ENCODE measurements at places on chromosomes 5 and 9.

DNA sequence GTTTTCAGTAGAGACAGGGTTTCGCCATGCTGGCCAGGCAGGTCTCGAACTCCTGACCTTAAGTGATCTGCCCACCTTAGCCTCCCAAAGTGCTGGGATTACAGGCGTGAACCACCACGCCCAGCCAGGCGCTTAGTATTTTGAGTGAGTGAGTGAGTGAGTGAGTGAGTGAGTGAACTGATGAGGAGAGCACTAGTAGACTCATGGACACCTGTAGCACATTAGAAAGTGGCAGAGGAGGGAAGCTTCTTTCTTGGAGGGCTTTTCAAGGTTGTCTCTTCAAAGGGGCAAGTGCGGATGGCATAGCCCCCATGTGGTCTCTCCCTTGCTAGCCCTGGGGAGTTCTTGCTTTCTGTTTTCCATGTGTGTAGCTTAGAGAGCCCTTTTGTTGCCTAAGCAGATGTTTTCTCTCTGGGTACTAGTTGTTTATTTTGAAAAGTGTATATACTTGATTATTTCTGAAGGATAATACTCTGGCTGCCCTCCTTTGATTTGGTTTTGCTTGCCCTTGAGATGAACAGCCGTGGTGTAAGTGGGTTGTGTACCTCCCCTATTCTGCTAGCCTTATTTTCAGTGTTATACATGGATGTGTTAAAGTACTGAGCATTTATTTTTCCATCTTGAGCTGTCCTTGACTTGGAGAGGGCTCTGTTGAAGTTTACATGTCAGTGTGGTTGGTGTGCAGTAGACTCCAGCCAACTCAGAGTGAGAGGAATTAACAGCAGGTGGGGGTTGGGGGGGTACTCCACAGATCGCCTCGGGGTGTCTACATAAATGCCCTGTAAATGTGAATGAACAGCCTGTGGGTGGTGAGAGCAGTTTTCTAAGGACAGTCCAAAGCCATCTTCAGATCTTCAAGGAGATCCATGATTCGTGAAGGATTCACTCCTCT lies 35.5 kb downstream of the PRRC2B start:
- no peak for DNase-seq

- no peak for DNase-seq
Measured at GRCh38 chr5:96655506-96655905, 6.7 kb upstream of the CAST start.

DNA sequence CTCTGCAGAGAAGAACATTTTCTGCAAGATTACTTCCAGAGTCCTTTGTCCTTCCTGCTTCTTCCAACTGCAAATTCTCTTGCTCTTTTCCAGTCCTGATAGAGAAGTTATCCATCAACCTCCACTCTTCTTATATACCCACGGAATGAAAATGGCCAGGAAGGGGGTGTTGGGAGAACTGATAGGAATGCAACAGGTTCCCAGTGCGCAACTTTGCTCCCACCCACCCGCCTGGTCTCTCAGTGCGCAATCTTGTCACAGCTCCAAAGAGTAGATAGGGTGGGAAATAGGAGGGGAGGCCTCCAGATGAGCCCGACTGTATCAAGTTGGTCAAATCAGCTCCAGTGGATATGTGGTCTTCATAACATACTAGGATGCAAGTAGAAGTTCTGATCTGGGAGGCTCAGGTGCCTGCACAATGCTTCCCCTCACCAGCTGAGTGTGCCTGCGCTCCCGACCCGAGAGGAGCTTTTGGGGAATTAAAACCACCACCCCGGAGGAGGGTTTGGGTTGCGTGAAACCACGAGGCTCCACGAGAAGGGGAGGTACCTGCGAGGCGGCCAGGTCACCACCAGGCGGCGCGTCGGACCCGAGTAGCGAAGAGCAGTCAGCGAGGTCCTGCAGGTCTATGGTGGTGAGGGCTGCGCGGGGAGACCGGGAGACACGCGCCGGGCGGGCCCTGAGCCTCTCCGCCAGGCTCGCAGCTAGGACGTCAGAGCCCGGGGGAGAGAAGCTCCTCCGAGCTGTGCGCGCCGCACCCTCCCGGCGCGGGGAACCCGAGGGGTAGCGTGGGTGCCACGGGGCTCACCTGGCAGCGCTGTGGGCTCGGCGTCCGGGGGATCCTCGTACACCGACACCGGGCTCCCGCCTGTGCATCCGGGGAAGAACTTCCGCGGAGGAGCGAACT lies 835 bp downstream of the MCIDAS start:
- DNase-seq = no peak

DNA sequence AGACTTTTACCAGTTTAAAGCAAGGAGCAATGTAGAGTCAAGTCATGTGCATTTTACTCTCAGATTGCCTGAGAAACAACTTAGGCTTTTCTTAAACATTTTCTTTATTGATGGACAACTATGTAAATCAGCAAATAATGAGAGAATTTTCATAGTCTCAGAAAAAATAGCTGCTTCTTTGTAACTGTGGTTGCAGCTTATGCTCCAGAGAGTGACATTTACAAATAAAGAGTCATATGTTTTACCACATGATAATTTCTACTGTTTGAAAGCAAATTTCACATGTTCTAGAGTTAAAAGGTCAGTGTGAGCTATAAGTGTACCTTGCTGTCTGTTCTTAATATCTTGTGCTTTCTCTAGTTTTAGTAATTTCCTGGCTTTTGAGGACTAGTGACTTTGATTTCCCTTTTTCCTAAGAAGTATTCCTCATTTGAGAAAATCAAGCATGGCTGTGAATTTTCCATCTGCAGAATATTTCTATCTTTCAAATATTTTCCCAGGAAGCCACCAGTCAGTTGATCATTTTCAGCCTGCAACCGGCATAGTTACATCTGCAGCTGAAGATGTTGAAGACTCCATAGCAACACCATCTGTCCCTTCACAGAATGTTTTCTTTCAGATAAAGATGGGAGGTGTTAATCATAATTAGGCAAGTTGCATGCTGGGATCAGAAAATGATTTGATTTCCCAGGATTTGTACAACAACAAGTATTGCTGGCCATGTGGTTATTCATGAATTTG lies 229.9 kb downstream of the SGCD start:
- no peak for DNase-seq

- no peak for DNase-seq
Measured at GRCh38 chr9:135586601-135587109, 25.1 kb downstream of the PAEP start.

DNA sequence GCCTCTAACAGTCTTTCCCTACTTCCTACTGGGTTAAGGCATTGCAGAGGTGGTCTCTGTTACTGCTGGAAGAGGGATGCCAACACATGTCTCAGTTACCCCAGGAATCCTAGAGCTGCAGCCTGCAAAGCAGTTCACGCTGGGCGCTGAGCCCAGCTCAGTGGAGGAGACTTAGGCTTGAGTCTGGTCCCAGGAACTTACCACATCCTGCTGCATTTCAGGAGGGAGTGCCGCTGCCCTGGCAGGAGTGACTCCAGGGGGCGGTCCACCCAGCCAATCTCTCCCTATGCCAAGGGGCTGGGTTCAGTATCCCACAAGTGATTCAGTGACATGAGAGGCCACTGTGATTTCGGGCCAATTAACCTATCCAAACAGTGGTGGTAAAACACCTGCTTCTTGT lies 7.6 kb downstream of the TTC16 start:
- no peak for DNase-seq

DNA sequence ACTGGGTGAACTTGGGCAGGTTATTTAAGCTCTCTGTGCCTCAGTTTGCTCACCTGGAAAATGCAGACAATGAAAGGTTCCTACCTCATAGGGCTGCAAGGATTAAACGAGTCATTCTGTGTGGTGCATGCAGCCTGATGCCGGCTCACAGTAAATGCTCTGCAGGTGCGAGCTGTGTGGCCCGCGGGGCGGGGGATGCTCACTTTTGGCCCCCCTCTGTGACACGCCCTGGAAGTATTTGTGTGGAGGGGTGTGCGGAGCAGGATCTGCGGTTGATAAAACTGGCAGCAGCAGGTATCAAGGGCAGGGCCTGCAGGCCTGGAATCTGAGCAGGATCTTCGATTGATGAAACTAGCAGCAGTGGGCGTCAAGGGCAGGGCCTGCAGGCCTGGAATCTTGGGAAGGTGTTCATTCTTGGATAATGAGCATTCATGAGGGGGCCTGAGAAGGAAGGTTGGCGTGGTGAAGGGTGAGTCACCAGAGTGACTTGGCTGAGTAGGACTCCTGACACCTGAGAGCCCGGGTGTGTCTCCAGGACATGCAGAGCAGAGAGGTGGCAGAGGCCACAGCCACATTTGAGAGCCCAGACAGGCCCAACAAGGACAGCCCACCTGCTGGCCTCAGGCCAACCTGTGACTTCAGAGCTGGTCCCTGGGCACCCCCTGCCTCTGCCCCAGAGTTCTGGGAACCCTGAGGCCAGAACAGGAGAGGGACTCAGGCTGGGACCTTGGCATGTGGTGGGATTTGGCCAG lies 11.9 kb downstream of the UNC5A start:
- no peak for DNase-seq

DNA sequence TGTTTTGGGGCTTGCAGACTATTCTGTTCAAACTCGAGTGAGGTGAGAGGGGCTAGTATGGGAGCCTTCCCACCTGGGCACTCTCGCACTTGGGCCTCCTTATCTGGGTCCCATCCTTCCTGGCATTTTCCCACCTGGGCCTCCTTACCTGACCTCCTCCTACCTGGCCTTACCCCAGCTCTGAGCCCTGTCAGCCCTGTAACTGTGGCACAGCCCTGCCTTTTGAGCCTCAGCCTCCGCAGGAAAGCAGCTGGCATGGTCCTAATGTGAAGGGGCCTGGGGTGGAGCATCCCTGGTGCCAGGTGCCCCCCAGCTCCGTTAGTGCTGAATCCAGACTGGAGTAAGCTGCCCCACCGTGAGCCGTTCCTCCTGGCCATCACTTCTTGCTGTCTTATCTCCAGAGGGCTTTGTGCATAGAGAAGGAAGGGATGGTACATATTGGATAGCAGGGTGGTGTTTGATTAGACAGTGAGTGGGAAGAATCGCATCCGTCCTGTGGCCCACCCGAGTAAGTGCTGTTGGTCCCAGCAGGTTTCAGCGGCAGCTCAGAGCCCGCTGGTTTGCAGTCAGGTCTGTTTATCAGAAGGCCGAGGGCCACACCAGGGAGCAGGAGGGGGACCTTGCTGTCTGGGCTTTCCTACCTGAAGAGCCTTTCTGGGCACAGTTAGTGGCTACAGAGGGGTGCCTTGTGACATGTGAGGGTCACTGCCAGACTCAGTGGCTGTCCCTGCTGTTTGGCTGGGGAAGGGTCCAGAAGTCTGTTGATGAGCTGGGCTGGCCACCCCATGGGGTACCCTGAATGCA lies 76.5 kb downstream of the WNK2 start:
- DNase-seq = no peak

Measured in GM12892 (cell line).